ENCODE measurements at places on chromosomes 3 and 15.

DNA sequence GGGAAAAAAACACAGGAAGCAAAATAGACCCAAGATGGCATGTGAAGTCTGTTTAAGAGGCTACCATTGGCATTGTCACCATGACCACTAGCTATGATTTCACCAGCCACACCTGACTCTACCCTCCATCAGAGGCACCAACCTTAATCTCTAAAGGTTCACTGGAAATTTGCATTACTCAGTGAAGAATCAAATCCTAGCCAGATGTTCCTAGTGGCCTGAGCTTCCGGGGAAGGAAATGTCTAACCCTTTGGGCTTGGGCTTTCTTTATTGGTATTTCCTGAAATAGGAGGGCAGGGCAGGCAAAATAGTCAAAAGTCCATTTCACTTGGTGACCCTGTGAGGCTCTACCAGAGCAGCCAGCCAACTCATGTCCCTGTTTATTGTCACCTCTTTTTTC, 110.9 kb upstream of the PHLDB2 start:
- DNase-seq, result no peak

- DNase-seq, result no peak
These were observed 5.0 kb downstream of the ZNF385D start for GRCh38 chr3:21745966-21746365.

DNA sequence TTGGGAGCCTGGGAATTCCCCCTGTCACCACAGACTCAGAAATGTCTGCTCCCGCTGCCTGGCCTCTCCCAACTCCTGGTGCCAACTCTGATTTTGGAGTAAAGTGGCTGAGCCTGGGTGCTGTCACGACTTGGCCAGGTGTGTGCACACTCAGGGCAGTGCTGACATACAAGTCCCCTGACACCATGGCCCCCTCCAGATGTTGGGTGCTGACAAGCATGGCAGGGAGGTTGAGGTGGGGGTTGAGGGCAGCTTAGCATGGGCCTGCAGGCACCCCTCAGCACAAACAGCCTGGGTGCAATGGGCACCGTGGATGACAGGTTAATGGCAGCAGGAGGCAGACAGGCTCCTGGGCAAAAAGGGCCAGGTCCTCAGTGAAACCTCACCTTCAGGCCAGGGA, 511.2 kb downstream of the SQOR start:
- DNase-seq, result no peak

DNA sequence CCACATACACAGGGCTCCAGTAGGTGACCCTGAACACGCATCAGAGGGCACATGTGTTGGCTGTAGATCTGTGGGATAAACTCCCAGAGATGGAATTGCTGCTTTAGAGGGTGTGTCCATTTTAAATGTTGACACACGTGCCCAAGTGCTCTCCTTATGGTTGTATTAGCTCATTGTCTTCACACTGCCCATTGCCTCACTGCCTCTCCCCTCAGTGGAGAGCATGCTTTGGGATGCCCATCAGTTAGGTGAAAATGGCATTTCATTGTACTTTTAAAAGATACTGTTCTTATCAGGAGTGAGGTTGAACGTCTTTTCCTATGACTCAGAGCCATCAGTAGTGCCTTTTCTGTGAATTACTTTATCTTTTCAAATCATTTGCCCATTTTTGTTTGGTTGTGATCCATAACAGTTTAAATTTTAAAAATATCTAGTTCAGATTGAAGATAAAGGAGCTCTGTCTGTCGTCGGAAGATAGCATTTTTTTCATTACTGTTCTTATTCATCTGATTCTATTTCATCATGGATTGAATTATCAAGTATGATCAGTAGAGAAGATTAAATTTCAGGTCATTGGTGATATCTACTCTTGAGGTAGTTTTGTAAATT, 120.7 kb downstream of the CHDH start:
- DNase-seq, result no peak

DNA sequence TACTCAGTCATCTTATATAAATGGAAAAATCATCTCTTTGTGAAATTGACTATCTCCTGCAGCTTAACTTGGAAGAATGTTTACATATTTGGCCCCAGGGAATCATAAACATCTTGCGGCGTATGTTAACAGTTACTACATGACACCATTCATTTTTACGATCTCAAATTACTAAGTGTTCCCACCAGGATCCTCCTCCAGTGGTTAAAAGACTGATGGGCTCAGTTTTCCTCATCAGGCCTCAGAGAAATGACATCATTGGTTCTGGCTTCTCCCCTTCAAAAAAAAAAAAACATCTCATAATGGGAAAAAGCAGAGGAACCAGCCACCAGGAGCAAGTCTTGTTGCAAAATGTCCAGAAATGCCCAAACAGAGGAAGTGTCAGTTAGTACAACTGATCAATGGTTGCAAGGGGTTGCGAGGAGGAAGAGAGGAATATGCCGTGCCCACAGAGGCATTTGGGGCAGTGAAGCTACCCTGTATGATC, 70.5 kb upstream of the LIPC start:
- peak; percentile 25 for DNase-seq

DNA sequence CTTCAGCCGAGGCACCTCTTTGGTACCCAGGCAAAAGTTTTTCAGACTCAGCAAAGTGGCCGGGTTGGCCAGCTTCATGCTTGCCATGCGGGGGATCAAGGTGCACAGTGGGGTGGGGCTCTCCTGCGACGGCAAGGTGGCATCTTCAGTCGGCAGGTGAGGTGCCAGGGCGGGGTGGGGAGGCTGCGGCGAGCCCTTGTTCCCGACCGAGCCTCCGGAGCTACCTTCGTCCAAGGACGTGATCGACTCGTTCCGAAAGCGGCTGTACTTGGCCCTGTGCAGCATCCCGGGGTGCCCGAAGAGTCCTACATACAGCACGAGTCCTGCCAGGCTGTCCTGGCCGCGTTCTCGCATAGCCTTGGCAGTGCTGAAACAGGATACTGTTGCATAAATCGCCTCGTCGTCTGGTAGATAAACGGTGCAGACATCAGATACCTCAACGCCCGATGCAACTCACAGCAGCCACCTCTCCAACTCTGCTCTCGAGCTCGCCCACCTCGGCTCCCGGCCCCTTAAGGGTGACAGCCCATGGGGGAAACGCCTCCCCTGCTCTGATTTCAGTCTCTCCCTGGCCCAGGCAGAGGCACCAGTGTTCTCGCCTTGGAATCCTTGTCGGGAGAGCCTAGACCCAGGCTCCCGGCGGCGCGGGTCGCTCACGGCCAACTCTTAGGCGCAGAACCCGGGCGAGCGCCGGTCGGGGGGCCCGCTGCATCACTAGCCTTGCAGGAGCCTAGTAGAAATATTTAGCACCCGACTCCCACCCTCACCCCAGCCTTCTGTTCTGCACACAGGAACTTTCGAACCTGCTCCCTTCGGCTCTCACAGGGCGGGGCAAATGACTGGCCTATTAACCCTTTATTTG, 826 bp downstream of the SHC4 start:
- peak; percentile 16 for DNase-seq

- no peak for DNase-seq
These were observed 15.8 kb upstream of the SAMMSON start for GRCh38 chr3:69983546-69984265.

DNA sequence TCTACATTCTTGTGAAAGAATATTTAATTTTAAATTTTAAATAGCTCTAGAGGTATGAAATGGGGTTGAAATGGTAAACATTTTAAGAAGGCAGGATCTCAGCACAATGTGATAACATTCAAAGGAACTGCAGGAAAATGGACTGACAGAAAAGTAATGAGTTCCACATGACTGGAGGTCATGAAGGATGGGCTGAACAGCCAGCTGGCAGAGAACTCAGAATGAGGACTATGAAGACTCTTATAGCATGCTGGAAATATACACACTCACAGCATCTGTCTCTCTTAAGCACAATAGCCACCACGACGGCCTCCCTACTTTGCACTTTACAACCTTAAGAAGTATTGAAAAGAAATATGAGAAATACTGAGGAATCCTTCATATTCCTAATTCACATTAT, 94.7 kb downstream of the TNIK start:
- no peak for DNase-seq

DNA sequence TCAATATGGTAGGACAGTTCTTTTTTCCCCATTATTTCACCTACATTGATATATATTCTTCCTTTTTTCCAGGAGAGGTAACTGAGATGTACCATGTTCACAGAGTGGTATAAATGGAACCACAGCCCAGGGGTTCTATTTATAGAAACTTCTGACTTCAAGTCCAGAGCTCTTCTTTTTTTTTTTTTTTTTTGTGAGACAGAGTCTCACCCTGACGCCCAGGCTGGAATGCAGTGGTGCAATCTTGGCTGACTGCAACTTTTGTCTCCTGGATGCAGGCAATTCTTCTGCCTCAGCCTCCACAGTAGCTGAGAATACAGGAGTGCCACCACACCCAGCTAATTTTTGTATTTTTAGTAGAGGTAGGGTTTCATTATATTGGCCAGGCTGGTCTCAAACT, 267.1 kb upstream of the TPRG1 start:
- no peak for DNase-seq
